ENCODE measurements at places on chromosomes 6 and 20.
A peak's percentile ranks its signal among the peaks of the same experiment; 100 is the strongest.

DNA sequence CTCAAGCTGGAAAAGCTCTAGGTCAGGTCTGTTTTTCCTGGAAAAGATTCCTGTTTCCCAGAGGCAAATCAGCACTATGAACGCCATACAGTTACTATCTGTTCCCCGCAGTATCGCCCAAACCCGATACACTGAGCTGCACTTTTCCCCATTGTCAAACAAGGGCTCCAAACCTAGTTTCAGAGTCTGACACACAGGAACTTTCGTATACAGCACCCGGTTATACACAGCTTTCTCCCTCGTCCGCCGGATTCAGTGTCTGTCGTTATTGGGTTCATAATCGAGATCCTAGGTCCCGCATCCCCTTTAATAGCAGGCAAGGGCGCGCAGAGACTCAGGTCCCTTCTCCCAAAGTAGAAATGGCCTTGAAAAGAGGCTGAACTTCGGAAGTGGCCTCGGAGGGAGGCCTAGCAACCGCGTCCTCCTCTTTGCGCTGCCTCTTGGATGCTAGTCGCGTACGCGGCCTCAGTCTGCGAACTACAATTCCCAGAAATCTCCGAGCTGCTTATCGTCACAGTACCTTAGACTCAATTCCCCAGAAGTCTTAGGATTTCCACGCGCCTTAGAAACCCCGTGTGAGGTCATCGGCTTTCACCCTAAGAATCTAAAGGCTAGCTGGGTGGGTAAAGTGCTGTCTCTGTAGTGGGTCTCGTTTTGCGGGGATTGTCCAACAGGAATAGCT is 34.2 kb downstream of the ZNF391 start:
- no peak for DNase-seq
- no peaks in the 10 kb centered on the region for H3K4me1 ChIP-seq
- H3K27me3 ChIP-seq, result no peaks in the 10 kb centered on the region
- H3K36me3 ChIP-seq, result peaks cover 4% of the 10 kb centered on the region

GRCh38 chr6:149923327-149923986 is 536 bp upstream of the RAET1G start:
- H3K36me3 ChIP-seq, result no peaks in the 10 kb centered on the region
- peak overlapping the region; percentile 76 for H3K4me3 ChIP-seq
- H3K27me3 ChIP-seq, result peaks cover 97% of the 10 kb centered on the region
- DNase-seq, result peak; percentile 28
- peaks cover 16% of the 10 kb centered on the region for H3K4me1 ChIP-seq

- H3K27ac ChIP-seq, result no peak overlapping the region
- no peaks in the 10 kb centered on the region for H3K4me1 ChIP-seq
- DNase-seq, result no peak
- no peak overlapping the region for H3K4me3 ChIP-seq
- H3K27me3 ChIP-seq, result no peaks in the 10 kb centered on the region
These were observed 860.2 kb upstream of the MAP3K7 start for GRCh38 chr6:91447081-91447480.

GRCh38 chr6:52454556-52454955 is 34.4 kb downstream of the EFHC1 start:
- no peaks in the 10 kb centered on the region for H3K4me1 ChIP-seq
- no peak overlapping the region for H3K27ac ChIP-seq
- DNase-seq, result no peak

- H3K36me3 ChIP-seq, result peaks cover 12% of the 10 kb centered on the region
- H3K27ac ChIP-seq, result peak overlapping the region; percentile 68
- peak overlapping the region; percentile 35 for H3K4me3 ChIP-seq
- H3K27me3 ChIP-seq, result peaks cover 4% of the 10 kb centered on the region
- DNase-seq, result no peak
These were observed 239.5 kb downstream of the SLC24A3 start for GRCh38 chr20:19451923-19452295.

GRCh38 chr20:33490934-33491656 is 1.2 kb downstream of the CBFA2T2 start:
- DNase-seq, result no peak
- peaks cover 5% of the 10 kb centered on the region for H3K36me3 ChIP-seq
- H3K4me1 ChIP-seq, result peaks cover 9% of the 10 kb centered on the region
- H3K4me3 ChIP-seq, result peak overlapping the region; percentile 91
- H3K27me3 ChIP-seq, result no peaks in the 10 kb centered on the region
- peak overlapping the region; percentile 75 for H3K27ac ChIP-seq

DNA sequence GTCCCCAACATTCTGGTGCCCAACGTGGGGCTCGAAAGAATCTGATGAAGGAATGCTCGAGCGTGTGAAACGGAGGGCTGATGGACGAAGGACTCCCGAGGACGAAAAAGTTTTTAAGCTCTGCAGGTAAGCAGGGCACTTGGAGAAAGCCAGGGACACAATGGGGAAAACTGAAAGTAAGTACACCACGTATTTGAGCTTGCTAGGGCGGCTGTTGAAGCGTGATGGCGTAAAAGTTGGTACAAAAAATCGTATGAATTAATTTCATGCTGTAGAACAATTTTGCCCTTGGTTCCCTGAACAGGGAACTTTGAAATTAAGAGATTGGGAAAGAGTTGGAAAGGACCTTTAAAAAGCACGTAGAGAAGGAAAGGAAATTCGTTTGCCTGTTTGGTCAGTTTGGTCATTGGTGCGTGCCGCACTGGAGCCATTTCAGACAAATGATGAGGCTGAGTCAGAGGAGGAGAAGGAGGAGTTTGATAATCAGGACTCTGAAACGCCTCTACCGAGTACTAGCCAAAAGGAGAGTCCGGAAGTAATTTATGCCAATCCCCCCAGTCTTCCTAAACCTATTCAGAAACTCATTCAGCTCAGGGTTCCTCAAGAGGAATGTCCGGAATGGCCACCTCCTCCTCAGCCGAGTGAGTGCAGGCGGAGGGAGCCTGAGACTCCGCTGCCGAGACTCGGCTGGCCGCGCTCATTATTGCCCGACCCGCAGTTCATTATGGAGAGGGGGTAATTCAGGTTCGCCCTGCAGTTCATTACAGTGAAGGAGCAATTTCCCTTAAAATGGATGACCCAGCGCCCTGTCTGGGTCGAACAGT is 59.2 kb upstream of the PRSS16 start:
- H3K4me1 ChIP-seq, result peaks cover 34% of the 10 kb centered on the region
- H3K27me3 ChIP-seq, result no peaks in the 10 kb centered on the region
- H3K4me3 ChIP-seq, result peak overlapping the region; percentile 88

GRCh38 chr6:104126315-104127005 is 733.3 kb downstream of the HACE1 start:
- no peaks in the 10 kb centered on the region for H3K27me3 ChIP-seq
- peak overlapping the region; percentile 50 for H3K27ac ChIP-seq
- H3K36me3 ChIP-seq, result no peaks in the 10 kb centered on the region
- H3K4me1 ChIP-seq, result no peaks in the 10 kb centered on the region
- no peak overlapping the region for H3K4me3 ChIP-seq

- H3K27me3 ChIP-seq, result no peaks in the 10 kb centered on the region
- H3K4me3 ChIP-seq, result no peak overlapping the region
- no peak for DNase-seq
- H3K4me1 ChIP-seq, result peaks cover 39% of the 10 kb centered on the region
- no peak overlapping the region for H3K27ac ChIP-seq
These were observed 115.6 kb downstream of the MTHFD1L start for GRCh38 chr6:150981095-150981494.
